Nephron progenitor cell (in vitro differentiated cells): ENCODE measurements at places on chromosomes 4 and X.
A peak's percentile ranks its signal among the peaks of the same experiment; 100 is the strongest.

DNA sequence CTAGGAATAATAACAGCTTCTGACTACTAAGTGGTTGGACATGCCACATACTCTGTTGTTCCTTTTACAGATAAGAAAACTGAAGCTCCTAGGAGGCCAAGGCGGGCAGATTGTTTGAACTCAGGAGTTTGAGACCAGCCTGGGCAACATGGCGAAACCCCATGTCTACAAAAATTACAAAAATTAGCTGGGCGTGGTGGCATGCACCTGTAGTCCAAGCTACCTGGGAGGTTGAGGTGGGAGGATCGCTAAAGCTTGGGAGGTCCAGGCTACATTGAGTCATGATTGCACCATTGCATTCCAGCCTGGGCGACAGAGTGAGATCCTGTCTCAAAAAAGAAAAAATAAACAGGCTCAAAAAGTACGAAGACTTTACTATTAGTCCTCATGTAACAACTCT lies 30.6 kb upstream of the PHF8 start:
- no peak for DNase-seq

- DNase-seq: no peak
Measured at GRCh38 chrX:118353081-118353850, 7.4 kb downstream of the WDR44 start.

GRCh38 chrX:135625995-135626394 lies 87.4 kb upstream of the CT45A1 start:
- no peak for DNase-seq

DNA sequence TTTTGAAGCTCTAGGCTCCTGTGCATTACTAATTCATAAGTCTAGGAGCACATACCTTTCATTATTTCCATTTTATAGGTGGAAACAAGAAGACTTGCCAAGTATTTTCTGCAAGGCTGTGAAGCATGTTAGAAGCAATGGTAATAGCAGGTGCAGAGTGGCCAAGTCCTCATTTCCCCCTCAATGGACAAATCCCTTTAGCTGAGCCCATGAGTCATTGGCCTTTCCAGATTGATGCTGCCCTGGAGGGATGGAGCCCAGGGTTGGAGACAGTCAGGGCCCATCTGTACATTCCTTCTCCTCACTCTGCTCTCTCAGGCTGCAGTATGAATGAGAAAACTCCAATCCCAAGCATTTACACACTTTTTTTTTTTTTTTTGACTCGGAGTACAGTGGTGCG lies 6.6 kb downstream of the MGST2 start:
- no peak for DNase-seq

DNA sequence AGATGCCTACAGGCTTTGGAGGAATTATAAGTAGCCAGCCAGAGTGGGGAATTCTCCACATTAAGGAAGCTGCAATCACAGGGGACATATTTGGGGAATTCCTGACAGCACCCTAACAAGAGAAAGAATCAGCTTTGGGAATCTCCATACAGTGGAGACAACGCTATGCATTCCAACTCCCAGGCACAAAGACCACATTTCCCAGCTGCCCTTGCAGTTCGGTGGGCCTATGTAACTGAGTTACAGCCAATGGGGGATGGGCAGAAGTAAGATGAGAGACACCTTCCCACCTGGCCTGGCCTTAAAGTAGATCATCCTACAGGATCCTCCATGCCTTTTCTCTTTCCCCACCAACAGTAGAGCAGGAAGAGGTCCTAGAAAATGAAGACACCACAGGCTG lies 43.4 kb upstream of the CCKAR start:
- no peak for DNase-seq

DNA sequence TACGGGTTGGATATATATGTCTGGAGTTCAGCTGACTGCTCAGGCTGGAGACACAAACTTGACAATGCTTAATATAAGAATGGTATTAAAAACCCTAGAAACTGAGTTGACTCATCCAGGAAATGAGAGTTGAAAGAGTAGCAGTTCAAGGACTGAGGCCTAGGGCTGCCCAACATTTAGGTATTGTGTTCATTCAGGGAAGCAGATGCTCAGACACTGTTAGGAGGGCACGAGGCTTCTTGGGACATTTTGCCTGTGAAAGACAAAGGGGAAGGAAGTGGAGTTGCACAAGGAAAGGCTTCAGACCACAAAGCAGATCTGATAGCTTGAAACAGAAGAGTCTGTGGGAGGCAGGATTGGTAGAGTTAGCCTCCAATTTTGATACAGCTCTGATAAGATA lies 52.0 kb upstream of the HS3ST1 start:
- no peak for DNase-seq

- DNase-seq: no peak
Measured at GRCh38 chr4:185411849-185412248, 13.9 kb downstream of the UFSP2 start.

DNA sequence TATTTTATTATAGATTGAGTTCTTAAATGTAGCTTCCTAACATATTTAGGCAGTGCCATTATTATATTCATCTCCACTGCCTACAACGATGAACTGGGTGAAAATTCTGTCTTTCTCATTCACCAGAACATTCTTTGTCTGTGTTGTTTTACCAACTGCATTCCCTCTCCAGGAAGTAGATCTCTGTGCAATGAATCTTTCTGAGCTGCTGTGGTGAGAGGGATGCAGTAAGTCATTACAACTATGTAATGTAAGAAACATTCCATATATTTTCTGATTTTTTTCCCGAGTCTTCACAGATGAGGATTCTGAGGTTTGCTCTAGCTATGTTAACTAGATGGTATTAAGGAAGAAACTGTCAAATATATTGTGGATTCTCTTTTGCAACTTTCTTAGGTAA lies 811.9 kb upstream of the PCDH7 start:
- DNase-seq: no peak

DNA sequence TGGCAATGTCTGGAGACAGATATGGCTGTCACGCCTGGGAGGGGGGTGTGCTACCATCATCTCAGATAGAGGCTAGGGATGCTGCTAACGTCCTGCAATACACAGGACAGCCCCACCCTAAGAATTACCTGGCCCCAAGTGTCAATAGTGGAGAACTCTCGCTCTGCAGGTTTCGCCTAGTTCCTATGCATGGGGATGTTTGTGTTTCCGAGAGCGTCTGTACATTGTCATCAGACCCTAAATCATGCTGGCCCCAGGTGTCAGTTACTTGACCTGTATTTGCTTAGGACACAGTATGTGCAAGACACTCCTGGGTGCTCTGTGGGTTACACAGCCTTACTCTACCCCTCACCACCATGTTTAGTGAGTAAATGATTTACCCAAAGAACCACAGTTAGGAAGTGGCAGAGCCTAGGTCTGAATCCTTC lies 90.8 kb downstream of the AFF1 start:
- DNase-seq: no peak

DNA sequence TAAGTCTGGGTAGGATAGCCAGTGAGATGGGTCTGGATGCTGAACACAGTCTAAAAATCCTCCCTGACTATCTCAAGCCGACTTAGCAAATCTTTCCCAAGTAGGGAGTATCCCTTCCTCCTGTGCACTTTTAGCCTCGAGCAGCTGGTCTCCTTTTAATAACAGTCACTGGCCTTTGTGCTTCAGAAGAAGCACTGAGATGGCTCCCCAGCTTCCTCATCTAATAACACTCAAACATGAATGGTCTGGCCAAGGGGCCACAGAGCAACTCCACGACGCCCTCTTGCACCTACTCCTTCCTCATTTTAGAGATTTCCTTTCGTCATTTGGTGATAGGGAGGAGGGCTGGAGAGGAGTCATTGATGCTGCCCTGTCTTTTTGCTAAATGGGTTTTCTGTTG lies 78.8 kb upstream of the TMEM150C start:
- no peak for DNase-seq

DNA sequence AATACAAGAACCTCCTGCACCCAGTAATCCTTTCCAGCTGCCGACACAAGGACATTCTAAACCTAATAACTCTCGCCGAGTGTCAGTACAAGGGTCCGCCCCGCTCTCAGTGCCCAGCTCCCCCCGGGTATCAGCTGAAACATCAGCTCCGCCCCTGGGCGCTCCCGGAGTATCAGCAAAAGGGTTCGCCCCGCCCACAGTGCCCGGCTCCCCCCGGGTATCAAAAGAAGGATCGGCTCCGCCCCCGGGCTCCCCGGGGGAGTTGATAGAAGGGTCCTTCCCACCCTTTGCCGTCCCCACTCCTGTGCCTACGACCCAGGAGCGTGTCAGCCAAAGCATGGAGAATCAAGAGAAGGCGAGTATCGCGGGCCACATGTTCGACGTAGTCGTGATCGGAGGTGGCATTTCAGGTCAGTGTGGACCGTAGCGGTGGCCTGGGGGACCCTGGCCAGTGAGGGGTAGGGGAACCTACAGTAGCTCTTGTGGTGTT lies at the start of gene MAOA:
TSS of gene MAOA (plus strand) at position 295 of the 490 bp plus-strand sequence. CDS start at position 338, 43 bp downstream.
- DNase-seq: peak; percentile 14

DNA sequence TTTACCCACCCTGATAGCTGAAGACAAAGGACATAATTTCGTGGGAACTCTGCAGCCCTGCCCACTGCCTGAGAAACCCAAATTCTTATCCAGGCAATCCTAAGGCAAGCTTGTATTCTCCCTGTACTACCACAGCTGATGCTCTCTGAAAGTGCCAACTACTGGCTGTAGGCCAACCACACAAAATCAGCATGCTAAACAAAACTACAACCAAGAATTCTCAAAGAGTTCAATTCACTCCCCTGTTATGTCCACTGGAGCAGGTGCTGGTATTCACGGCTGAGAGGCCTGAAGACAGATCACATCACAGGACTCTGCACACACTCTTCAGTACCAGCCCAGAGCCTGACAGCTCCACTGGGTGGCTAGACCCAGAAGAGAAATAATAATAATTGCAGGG lies 375.9 kb upstream of the NDST4 start:
- no peak for DNase-seq

DNA sequence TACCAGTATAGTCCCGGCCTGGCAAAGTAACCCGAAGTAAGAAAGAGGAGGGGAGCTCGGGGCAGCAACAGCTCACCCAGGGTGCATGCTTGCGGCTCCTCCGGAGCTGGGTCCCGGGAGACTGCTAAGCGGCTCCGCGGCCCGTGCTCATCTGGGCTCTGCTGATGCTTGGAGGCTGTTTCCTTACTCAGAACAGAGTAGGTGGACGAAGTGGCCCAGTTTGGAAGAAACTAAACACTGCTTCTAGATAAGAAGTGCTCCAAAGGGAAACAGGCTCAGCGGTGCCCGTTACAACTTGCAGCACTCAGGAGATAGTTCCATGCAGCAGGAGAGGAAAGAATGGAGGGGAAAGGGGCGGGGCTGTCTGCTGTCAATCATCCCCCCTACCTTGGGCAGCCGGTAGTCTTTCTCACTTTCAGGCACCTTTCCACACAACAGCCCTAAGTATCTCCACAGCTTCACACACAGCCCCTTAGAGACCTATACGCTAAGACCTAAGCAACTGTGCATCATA lies at the start of gene COL4A6:
TSS of gene COL4A6 (minus strand) at position 313 of the 514 bp plus-strand sequence. CDS start at position 87, 226 bp downstream.
- peak; percentile 82 for DNase-seq

GRCh38 chrX:112613686-112614085 lies 66.1 kb downstream of the LHFPL1 start:
- no peak for DNase-seq

DNA sequence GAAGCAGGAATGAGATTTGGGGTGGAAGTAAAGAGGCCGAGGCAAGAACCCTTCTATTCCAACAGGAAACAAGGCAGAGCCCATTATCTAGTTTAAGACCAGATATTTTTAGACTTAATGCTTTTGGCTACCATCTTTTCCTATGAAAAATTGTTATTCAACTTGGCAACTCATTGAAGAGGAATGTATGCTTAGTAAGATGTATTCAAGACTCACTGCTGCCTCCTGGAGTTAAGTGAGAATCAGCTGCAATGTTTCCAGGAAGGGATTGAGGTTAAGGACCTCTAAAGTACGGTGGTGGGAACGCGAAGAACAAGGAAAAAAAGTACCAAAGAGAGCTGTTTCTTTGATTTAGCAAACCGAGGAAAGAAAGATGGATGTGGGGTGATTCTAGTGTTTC lies 89.1 kb downstream of the RAPGEF2 start:
- DNase-seq: no peak

GRCh38 chr4:7158081-7158750 lies 34.1 kb upstream of the SORCS2 start:
- DNase-seq: no peak

- peak; percentile 4 for DNase-seq
Measured at GRCh38 chr4:77697860-77698590, 92.4 kb downstream of the CXCL13 start.

- DNase-seq: no peak
Measured at GRCh38 chr4:46656071-46656470, 253.0 kb downstream of the COX7B2 start.

GRCh38 chr4:654503-654845 lies 19.6 kb downstream of the ATP5ME start:
- DNase-seq: no peak

- DNase-seq: no peak
Measured at GRCh38 chrX:123084797-123085196, 99.3 kb upstream of the GRIA3 start.

DNA sequence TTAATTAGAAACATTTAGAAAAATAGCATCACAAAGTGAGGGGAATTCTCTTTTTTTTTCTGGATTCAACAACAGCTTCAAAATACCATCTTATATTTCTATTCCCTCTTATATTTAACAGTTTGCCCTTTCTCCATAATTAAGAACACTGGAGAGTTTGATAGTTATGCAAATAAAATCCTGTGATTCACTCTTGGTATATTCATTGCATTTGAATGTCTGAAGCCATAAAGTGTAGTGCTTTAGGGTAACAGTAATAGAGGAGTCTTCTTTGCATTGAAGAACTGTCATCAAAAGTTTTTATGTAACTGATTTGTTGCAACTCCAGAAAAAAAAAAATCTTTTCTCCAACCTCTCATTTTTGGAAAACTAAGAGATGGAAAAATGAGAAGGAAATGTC lies 352.0 kb upstream of the GALNTL6 start:
- no peak for DNase-seq

- no peak for DNase-seq
Measured at GRCh38 chr4:85613901-85614300, 139.0 kb downstream of the ARHGAP24 start.
